ENCODE measurements at places on chromosomes 2 and 18.

- DNase-seq, result no peak
Observed at GRCh38 chr2:174704642-174705041, 59.6 kb downstream of the CHRNA1 start.

GRCh38 chr2:159109517-159109916 is 141.1 kb downstream of the TANC1 start:
- DNase-seq, result no peak

DNA sequence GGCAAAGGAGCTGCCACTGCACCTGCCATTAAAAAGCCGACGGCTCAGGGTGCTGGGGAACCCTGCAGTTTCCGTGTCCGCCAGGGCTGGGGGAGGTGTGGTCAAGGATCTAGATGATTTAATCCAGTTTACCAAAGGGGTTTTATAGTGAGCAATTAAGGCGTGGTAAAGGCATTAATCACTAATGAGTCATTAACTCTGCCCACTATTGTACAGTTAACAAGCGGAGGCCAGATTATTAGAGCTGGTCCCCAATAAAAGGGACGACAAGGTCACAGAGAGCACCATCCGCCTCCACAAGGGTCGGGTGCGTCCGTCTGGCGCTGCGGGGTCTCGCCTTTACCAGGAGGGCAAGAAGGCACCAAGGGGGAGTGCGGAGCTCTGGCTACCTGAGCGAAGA is 9.6 kb downstream of the RAX start:
- no peak for DNase-seq

- no peak for DNase-seq
Observed at GRCh38 chr2:43057026-43057741, 169.2 kb downstream of the ZFP36L2 start.

DNA sequence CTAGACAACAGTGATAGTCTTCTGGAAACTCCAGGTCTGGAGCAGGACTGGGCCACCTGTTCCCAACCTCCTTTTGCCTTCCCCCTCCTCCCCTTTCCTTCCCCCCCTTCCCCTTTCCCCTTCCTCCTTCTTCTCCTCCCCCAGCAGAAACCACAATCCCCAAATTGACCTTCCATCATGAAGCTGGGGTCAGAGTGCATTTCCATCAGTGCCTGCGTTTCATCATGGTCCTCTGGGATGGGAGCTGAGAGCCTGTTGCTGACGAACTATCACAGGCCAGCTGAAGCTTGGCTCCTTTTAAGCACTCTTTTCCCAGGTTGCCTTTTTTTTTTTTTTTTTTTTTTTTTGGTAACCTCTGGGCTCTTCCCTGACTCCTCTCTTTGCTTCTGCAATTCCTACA is 52.6 kb upstream of the SMAD2 start:
- no peak for DNase-seq

- no peak for DNase-seq
Observed at GRCh38 chr2:33204945-33205344, 258.2 kb downstream of the LTBP1 start.

GRCh38 chr2:95284886-95285541 is 10.8 kb downstream of the PROM2 start:
- no peak for DNase-seq

GRCh38 chr2:221513232-221513631 is 58.9 kb downstream of the EPHA4 start:
- DNase-seq, result no peak

DNA sequence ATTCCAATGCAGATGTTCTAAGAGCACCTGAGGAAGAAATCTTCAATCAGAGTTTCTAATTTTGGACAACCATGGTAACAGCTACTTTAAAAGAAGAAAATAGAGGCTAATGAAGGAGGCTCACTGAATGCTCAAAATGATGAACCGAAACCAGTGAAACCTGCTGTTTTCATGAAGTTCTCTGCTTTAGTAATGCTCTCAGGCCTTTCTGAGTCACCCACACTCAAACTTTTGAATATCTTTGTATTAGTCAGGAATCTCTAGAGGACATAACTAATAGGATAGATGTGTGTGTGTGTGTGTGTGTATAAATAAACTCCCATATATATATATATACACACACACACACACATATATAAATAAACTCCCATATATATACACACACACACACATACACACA is 76.9 kb upstream of the RIT2 start:
- DNase-seq, result no peak

GRCh38 chr2:28048341-28048740 is 157.8 kb downstream of the BABAM2 start:
- DNase-seq, result no peak

- DNase-seq, result no peak
Observed at GRCh38 chr2:129071531-129071930, 752.9 kb upstream of the HS6ST1 start.

- DNase-seq, result no peak
Observed at GRCh38 chr2:233213975-233214374, 37.5 kb upstream of the ATG16L1 start.

GRCh38 chr18:2213905-2214304 is 357.4 kb downstream of the METTL4 start:
- no peak for DNase-seq

- DNase-seq, result no peak
Observed at GRCh38 chr18:28804512-28805202, 627.7 kb upstream of the CDH2 start.

- no peak for DNase-seq
Observed at GRCh38 chr2:70668432-70668831, 99.6 kb downstream of the ADD2 start.

- DNase-seq, result no peak
Observed at GRCh38 chr2:40820319-40820718, 368.4 kb upstream of the SLC8A1 start.

GRCh38 chr2:1140389-1141003 is 189.8 kb downstream of the SNTG2 start:
- peak; percentile 54 for DNase-seq

- no peak for DNase-seq
Observed at GRCh38 chr2:120472031-120472430, 126.1 kb downstream of the INHBB start.

GRCh38 chr2:207243601-207244000 is 77.9 kb upstream of the KLF7 start:
- DNase-seq, result no peak

- DNase-seq, result no peak
Observed at GRCh38 chr2:136327162-136327852, 209.4 kb upstream of the CXCR4 start.

- DNase-seq, result no peak
Observed at GRCh38 chr2:218993345-218994315, at the start of gene CRYBA2. Gene CRYBA2 (minus strand): TSS chr2:218993422. CDS start chr2:218993176, 246 bp downstream.

DNA sequence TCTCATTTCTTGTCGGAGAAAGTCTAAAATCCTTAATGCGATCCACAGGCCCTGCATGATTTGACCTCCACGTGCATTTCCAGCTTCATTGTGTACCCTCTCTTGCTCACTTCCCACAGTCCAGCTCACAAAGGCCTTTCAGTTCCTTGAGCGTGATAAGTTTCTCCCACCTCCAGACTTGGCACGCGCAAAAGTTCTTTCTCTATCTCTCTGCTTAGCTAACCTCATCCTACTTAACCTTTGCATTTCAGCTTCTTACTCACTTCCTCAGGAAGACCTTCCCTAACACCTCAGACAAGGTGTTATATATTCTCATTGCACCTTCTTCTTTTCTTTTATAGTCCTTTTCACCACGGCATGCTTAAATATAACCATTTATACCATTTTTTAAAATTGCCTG is 124.8 kb upstream of the XPO1 start:
- no peak for DNase-seq

DNA sequence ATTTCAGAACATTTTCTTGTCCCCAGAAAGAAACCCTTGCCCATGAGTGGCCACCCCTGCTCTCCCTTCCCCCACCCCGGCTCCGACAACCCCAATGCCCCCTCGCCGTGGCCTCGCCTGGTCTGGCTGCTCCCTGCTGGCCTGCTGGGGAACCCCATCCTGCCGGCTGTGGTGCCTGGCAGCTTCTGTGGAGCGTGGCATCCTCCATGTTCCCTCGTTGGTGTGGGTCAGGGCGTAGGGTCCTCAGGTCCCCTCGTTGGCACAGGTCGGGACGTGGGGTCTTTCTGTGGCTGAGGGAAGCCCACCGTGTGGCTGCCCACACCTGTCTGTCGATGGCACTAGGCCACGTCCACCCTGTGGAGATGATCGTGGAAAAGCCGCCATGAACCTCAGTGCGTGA is 61.9 kb downstream of the NFATC1 start:
- no peak for DNase-seq

DNA sequence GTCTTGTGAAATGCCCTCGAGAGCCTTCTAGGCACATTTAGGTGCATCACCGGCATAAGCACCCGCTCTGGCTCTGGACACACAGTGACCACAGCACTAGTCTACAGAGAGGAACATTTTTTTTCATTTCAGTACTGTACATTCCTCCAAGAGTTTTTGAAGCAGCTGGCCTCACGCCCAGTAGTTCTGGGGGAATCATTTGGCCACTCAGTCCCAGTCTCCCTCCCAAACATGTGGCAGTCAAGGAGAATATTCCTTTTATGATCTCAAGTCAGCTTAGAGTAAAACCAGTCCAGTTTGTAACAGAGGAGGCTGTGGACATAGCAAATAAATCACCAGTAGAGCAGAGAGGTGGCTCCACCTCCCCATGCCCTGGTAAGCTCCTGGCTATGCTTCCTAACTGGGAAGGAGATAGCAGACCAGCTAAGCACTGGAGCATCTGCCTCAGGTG is 48.1 kb downstream of the KCNE4 start:
- no peak for DNase-seq

GRCh38 chr2:44599130-44599529 is 237.4 kb downstream of the CAMKMT start:
- no peak for DNase-seq

- no peak for DNase-seq
Observed at GRCh38 chr2:168174756-168175155, 72.6 kb downstream of the STK39 start.

GRCh38 chr2:37180006-37180639 is 8.3 kb downstream of the SULT6B1 start:
- DNase-seq, result no peak

- DNase-seq, result no peak
Observed at GRCh38 chr2:33104052-33104623, 157.4 kb downstream of the LTBP1 start.

GRCh38 chr2:173851141-173851641 is 114.0 kb downstream of the SP3 start:
- DNase-seq, result no peak

DNA sequence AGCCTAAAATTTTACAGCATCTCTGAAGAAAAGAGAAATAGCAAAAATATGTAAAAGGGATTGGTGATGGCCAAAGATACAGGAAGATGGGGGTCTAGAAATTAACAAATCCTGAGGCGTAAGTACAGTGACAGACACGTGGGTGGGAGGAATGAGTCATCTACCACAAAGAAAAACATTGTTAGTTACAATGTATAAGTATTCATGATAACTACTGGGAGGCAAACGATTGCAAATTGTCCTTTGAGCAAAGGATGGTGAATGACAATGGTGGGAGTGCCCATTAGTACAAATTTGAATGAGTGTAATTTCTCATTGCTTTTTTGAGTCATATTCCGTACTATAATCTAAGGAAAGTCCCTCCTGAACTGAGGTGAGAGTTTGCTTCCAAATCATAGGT is 809.0 kb upstream of the FAM98A start:
- DNase-seq, result no peak

GRCh38 chr18:36153203-36153602 is 23.5 kb downstream of the ELP2 start:
- DNase-seq, result no peak

GRCh38 chr2:113157118-113157896 is 16.5 kb upstream of the PSD4 start:
- no peak for DNase-seq

DNA sequence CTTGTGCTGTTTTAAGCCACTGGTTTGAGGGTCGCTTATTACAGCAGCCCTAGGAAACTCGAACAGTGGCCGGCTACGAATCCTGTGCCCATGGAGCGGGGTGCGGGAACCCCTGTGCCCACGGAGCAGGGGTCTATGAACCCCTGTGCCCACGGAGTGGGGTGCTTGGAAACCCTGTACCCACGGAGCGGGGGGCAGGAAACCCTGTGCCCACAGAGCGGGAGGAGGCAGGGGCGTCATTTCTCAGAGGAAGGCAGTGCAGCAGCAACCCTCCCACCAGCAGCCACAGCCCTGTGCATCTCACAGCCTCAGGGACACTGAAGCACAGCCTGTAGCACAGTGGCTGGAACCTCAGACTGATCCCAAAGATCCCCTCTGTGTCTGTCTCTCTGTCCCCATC is 34.2 kb upstream of the GPC1 start:
- no peak for DNase-seq

GRCh38 chr2:16537347-16537746 is 128.3 kb downstream of the CYRIA start:
- DNase-seq, result no peak

GRCh38 chr2:112149866-112150435 is 11.8 kb downstream of the FBLN7 start:
- DNase-seq, result no peak

GRCh38 chr2:45332094-45332493 is 279.0 kb downstream of the SRBD1 start:
- DNase-seq, result no peak

- no peak for DNase-seq
Observed at GRCh38 chr2:202529389-202529788, 105.4 kb upstream of the FAM117B start.

DNA sequence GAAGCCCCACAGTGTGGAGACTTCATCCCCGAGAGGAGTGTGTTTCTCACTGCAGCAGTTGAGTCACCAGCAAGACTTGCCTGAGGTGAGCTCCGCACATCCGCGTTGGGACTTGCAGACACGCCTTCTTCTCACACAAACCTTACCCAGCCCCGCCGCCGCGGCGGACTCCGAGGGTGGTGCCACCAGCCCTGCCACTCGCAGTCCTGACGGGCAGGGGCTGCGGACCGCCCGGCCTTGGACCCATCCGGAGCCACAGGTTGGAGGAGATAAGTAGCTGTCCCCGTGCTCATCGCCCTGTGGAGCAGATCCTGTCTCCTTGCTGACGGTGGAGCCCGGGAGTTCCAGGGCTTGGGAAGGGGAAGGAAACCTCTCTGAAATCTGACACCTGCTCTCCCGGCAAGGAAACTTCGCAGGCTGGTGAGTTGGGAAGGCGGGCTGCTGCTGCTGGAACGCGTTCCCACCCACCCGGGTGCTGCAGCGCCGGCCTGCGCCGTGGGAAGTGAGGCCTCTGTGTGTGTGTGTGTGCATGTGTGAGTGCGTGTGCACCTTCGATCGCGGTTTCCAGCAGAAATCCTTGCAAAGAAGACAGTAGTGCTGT is at the start of gene RAB27B:
TSS of gene RAB27B (plus strand) at position 197 of the 601 bp plus-strand sequence. CDS start 49,109 bp downstream, outside the sequence.
- DNase-seq, result peak; percentile 39

GRCh38 chr2:236661762-236662110 is 92.1 kb downstream of the ACKR3 start:
- DNase-seq, result no peak

DNA sequence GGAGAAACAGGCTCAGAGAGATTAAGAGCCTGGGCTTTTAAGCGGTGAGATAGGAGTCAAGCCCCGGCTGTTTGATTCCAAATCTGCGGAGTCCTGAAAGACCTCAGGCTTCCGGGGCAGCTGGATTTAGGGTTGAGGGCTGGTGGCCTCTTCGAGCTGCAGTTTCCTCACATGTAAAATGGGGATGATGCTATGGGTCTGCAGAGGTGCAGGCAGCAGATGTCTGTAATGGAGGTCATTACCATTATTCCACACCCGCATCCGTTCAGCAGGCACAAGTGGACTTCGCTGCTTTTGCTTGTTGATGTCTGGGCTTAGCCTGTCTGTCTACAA is 175.6 kb upstream of the HS6ST1 start:
- no peak for DNase-seq
